ENCODE measurements at places on chromosomes 11 and 22.

GRCh38 chr11:35014346-35014745 is 97.9 kb downstream of the PDHX start:
- no peak for DNase-seq

- no peak for DNase-seq
Measured at GRCh38 chr11:73359930-73360742, 16.1 kb upstream of the RELT start.

DNA sequence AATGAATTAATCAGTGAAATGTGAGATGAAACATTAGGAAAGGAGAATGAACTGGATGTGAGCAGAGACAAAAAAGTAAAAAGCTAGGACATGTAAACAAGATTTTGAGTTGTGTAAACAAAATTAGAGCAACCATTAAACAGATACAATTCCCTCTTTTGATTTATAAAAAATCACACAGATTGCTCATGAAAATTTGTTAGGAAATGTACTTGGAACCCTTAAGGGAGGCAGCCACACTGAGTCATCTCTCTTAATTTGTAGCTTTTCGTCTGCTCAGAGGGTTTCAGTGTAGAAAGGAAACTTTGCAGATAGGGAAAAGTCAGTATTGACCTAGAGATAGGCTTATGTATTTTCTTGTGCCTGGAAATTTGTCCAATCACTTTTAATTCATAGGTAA is 49.6 kb upstream of the ME3 start:
- no peak for DNase-seq

GRCh38 chr11:101917226-101917625 is 904 bp upstream of the ANGPTL5 start:
- no peak for DNase-seq

DNA sequence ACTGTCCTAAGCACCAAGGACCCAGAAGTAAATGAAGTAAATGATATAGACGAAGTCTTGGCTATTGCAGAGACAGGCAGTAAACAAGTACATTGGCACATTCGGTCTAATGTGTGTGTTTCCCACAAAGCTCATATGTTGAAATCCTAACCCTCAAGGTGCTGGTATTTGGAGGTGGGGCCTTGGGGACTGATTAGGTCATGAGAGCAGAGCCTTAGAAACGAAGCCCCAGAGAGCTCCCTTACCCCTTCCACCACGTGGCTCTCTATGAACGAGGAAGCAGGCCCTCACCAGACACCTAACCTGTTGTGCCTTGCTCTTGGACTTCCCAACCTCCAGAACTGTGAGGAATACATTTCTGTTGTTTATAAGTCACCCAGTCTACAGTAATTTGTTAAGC is 14.9 kb downstream of the CLMP start:
- no peak for DNase-seq
